Colonic mucosa (tissue), 4 donors: ENCODE measurements at places on chromosomes 3 and 15.
A peak's percentile ranks its signal among the peaks of the same experiment; 100 is the strongest.

GRCh38 chr15:82186719-82187406, 75.7 kb downstream of the EFL1 start:
- DNase-seq: no peak

- peak; percentile 71 for DNase-seq
These were observed 143.5 kb upstream of the TPM1 start for GRCh38 chr15:62899090-62899493.

DNA sequence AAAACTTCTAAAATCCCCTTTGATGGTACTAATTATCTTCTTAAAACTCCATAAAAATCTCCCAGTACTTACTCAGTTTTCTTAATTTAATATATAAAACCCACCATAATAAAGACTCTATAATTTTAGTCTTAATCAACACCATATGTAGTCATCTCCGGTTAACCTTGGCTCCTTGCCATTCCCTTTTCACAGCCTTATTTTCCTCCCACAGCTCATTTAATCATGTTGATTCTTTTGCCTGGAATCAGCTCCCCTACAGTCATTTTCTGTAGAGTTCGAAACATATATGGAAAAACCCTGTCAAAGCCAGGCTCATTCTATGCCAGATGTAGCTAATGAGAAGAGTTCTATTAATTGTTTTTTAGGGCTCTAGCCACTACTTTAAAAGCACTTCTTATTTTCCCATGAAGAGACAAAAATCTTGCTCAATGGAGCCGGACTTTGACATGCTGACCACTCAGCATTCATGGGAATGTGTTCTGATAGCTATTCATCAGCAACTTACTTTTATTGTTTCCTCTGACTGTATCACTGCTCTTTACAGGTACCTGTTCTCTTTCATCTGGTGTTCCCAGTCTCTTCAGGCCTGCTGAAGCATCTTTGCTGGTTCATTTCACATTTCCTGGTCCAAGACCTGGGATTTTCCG, 573.4 kb downstream of the NAALADL2 start:
- DNase-seq: no peak

DNA sequence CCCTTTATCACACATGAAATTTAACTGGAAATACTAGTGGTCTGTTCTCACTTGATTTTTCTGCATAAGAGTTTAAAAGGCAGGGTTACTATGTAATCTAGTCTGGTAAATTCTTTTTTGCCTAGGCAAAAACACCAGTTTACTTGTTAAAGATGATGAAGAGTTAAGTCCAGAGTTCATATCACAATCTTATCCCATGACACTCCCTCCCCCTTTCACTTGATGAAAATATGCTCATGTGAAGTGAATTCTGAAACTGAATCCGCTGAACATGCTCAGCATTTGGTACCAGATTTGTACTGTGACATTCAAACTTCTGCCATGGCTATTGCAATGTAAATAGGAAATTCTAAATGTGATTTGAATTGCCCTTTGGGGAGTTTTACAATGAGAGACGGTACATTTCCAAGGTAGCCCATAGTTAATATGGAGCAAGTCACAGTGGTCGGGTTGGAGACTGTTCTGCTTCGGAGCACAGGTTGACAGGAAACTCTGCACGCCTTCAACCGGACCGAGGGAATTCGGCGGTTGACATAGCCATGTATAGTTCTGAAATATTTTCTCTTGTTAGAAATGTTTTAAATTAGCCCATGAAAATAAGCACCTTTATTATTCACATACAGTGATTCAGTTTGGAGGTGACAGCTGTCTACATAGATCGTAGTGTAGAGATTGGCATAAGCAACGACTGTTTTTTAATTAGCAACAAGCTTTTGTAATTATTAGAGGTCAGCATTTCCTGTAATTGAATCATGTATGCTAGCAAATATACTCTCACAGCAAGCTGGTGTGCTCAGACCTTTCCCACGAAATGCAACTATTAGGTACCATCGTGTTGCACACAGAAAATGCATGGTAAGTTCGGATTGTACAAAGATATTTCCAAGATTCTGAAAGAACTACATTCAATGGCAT, 768.6 kb upstream of the GOLIM4 start:
- no peak for DNase-seq

DNA sequence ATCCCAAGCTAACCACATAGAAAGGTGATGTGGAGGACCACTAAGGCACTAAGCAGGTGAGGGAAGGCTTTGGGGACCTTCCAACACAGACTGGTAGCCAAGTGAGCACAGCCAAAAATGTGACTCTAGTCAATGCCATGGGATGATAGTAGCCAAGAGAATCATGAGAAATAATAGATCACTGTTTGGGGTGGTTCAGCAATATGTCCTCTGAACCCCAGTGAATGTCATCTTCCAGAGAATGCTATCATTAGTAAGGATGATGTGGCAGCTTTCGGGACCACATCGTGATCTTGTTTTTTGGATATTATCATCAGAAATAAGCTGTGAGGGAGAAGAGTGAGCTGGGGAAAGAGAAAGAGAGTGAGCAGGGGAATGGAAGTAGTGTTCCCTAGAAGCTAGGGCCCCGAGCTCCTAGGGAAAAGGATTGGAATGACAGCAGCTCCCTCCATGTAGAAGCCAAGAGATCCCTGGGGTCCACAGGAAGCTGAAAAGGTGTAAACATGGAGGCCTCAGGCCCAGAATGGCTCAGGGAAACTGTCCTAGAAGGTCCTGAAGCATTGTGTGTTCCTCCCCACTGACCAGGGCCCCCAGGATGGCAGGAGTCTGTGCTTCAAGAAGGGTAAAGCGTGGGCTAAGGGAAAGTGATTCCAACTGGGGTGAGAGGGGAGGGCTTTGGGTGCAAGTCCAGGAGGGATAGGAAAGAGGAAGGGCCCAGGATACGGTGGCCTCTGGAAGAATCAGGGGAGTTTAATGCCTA, 56.6 kb upstream of the KLF13 start:
- DNase-seq: peak; percentile 18

GRCh38 chr3:25444273-25444672, 16.2 kb downstream of the RARB start:
- DNase-seq: no peak

GRCh38 chr3:34067536-34068051, 269.2 kb downstream of the PDCD6IP start:
- DNase-seq: no peak

- no peak for DNase-seq
These were observed 119.2 kb upstream of the CTNNB1 start for GRCh38 chr3:41080141-41080540.
